ENCODE measurements at places on chromosomes 6 and 20.

GRCh38 chr6:34342247-34342646, 50.2 kb downstream of the NUDT3 start:
- DNase-seq = no peak

- no peak for DNase-seq
Measured at GRCh38 chr20:59932616-59933295, 681 bp downstream of the SYCP2 start.

GRCh38 chr6:109237077-109237985, 142.0 kb downstream of the CEP57L1 start:
- DNase-seq = no peak

GRCh38 chr6:109653264-109653663, 37.7 kb downstream of the AK9 start:
- no peak for DNase-seq

GRCh38 chr6:32249262-32249661, 25.4 kb upstream of the NOTCH4 start:
- DNase-seq = no peak

- DNase-seq = peak; percentile 22
Measured at GRCh38 chr20:45456632-45457031, 12.9 kb upstream of the WFDC2 start.

DNA sequence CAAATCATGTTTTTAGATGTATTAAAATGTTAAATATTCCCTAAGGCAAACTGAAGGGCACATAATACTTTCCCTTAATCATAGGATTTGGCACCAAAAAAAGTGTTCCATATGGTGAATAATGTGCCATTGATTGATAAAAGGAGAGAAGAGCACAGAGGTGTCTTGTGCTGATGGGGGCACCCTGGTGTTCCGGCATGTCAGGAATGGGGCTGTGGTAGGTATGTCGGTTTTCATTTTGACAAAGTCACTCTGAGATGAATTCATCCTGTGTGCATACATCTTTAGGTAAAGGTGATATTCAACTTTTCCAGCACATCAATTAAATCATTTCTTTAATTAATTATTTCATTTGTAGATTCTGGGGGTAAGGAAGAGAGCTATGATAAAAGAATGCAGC, 36.8 kb downstream of the CENPW start:
- no peak for DNase-seq

GRCh38 chr6:40015530-40015929, 81.3 kb upstream of the MOCS1 start:
- no peak for DNase-seq

Data from NCI-H774 (cell line).